Choroid plexus epithelial cell (primary cell): ENCODE measurements at places on chromosomes 2 and 18.

GRCh38 chr18:11877497-11878135 is 26.4 kb downstream of the CHMP1B start:
- no peak for DNase-seq

GRCh38 chr18:51164761-51165281 is 32.7 kb downstream of the MEX3C start:
- DNase-seq: no peak

DNA sequence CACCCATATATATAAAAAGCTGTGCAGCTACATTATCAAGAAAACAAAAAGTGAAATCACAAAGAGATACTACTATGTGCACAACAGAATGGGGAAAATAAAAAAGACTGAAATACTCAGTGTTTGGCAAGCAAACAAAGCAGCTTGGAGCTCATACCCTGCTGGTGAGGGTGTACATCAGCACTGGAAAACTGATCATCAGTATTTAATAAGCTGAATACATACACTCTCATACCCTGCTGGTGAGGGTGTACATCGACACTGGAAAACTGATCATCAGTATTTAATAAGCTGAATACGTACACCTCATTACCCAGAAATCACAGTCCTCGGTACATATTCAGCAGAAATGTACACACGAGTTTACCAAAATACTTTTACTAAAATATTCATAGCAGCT is 220.8 kb downstream of the SPP2 start:
- no peak for DNase-seq

- peak; percentile 15 for DNase-seq
Observed at GRCh38 chr18:34115409-34116081, 109.2 kb downstream of the NOL4 start.

- peak; percentile 38 for DNase-seq
Observed at GRCh38 chr2:101204400-101205115, 48.1 kb upstream of the CNOT11 start.

DNA sequence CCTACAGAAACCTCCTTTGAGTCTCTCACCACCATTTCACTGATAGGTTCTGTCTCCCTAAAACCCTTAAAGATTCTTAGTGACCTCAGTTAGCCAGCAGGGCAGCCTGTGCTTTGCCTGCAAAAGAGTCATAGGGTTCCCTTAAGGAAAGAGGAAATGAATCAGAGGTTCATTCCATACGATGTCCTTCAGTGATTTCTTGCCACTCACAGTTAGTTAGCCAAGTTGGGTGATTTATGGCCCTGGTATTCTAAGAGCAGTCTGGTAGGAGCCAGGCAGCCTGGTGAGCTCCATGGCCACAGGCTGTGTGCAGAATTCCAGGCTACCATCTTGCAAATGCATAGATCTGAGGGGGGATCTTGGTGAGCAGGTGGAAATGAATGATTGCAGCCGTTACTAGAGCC is 18.7 kb upstream of the CCBE1 start:
- peak; percentile 88 for DNase-seq

- DNase-seq: peak; percentile 37
Observed at GRCh38 chr2:66440708-66441497, 6.0 kb downstream of the MEIS1 start.

GRCh38 chr2:86785456-86785855 is 5.3 kb downstream of the CD8A start:
- DNase-seq: no peak

GRCh38 chr2:74872389-74872836 is 38.5 kb downstream of the HK2 start:
- no peak for DNase-seq

- peak; percentile 87 for DNase-seq
Observed at GRCh38 chr2:237341872-237342271, 72.1 kb downstream of the COL6A3 start.

DNA sequence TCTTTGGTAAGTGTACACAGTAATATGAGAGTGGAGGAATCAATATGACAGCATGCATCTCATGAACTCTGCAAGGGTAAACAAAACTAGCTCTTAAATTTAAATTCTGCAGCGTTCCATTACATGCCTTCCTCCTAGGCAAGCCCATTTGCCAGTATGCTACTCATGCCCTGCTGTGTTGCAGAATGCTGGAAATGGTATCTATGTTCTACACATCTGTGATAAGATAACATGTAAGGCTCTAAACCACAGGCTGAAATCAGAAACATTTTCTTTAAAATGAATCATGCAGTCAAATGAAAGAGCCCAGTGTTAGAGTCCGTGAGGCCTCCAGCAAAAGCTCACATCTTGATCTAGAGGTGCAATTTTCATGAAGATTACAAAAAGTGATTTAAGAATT is 112.8 kb upstream of the FN1 start:
- peak; percentile 84 for DNase-seq

DNA sequence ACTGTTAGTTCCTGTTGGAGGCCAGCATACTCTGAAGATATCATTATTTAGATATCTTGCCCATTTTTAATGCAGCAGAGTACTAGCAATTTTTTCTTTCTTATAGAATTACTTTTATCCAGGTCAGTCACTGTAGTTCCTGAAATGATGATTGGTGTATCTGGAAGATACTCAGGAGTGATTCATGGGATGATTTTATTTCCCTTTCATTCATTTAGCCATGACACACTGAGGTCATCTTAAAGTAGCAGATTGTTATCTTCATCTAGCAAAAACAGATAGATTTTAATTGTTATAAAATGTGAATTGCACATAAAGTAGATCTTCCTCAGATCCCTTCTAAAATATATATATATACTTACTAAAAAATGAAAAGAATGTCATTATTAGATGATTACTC is 109.1 kb downstream of the PIK3C3 start:
- DNase-seq: no peak

- no peak for DNase-seq
Observed at GRCh38 chr2:196291426-196291825, 120.0 kb upstream of the STK17B start.

GRCh38 chr2:17319090-17319489 is 199.2 kb downstream of the RAD51AP2 start:
- DNase-seq: no peak

DNA sequence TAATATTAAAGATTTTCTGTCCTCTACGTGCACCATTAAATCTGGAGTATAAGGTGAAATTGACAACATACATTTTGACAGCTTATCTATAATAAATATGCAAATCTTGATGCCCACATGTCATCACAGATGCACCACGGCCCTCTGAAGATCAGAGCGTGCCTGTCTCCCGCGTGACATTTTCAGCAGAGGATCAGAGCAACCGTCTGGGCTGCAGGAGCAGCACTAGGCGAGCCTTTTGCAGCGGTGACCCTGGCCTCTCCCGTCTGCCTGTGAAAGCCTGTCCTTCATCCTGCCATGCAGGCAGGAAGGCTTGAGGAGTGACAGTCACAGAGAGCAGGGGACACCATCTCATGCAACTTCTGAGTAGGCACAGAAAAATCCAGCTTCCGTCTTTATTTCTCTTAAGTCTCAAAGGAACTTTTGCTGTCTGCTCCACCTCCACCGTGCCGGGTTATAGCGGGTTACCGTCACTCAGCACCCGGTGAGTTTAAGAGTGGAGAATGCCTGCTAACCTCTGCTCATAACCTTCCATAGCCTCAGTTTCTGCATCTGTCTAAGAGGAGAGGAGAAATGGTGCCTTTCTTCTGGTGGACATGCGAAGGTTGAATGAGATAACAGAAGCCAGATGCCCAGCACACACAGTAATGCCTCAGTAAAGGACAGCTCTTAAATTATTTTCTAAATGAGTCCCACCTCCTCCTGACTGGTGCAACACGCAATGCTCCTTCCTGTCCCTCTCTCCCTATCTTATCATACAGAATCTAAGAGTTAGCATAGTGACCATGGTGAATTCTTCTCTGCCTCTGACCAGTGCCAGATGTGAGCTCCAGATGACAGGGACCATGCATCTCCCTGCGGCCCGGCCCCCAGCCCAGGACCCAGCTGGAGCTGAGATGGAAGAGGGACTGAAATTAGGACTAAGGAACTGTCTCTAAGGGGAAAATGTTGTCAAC is 43.8 kb downstream of the CELF4 start:
- DNase-seq: no peak

DNA sequence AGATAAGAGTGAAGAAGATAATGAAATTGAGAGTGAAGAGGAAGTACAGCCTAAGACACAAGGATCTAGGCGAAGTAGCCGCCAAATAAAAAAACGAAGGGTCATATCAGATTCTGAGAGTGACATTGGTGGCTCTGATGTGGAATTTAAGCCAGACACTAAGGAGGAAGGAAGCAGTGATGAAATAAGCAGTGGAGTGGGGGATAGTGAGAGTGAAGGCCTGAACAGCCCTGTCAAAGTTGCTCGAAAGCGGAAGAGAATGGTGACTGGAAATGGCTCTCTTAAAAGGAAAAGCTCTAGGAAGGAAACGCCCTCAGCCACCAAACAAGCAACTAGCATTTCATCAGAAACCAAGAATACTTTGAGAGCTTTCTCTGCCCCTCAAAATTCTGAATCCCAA is 15.7 kb downstream of the MSH6 start:
- DNase-seq: no peak

- no peak for DNase-seq
Observed at GRCh38 chr2:135617501-135618015, 86.3 kb downstream of the R3HDM1 start.

- DNase-seq: no peak
Observed at GRCh38 chr2:104163611-104164130, 690.2 kb upstream of the POU3F3 start.

DNA sequence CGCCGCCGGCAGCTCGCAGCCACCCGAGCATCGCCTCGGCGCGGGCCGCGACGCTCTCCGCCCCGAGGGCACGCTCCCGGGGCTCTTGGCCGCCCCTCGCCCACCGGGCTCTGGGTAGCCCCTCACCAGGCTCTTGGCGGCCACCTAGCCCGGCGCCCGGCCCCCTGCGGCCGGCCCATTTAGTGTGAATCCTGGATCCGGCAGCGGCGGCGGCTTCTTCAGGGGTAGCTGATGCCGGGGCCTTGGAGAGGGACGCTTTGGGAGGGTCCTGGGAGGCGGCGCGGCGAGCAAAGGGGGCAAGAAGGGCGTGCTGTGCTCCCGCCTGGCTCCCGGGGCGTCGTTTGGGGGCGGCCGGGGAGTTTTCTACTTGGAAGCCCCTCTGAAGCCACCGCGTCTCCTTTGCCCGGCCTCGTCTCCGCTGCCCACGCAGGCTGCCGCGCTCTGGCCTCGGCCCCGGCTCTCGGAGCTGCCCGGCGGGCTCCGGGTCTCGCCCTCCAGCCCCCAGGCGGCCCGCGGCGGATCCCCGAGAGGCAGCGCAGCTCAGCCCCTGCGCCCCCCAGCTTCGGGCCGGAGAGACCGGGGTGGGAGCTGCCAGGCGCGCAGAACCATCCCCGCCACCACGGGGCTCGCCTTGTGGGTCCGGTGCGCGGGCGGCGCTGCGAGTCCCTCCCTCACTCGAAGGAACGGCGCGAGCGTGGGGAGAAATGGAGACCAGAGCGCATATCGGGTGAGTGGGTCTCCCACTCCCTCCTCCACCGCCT is 509 bp downstream of the PIEZO2 start:
- DNase-seq: no peak

- no peak for DNase-seq
Observed at GRCh38 chr2:64410671-64411070, 43.3 kb upstream of the LGALSL start.

DNA sequence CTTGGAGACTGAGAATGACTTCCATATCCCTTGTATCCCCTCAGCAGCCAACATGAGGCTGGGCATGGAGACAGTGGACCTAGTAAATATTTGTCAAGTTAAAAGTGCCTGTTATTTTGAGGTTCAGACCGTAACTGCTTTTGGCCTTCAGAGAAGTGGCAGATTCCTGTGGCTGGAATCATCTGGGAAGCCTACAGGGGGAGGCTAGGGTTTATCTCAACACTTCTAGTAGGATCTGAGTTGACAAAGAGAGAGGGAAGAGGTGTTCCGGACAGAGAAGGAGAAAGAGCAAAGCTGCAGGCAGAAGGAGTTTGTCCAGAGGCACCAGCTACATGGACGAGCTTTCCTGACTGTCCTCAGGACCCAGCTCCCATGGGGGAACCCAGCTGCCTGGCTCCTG is 27.0 kb downstream of the SLC14A2 start:
- no peak for DNase-seq

- no peak for DNase-seq
Observed at GRCh38 chr2:123717636-123718334, 307.3 kb upstream of the CNTNAP5 start.

DNA sequence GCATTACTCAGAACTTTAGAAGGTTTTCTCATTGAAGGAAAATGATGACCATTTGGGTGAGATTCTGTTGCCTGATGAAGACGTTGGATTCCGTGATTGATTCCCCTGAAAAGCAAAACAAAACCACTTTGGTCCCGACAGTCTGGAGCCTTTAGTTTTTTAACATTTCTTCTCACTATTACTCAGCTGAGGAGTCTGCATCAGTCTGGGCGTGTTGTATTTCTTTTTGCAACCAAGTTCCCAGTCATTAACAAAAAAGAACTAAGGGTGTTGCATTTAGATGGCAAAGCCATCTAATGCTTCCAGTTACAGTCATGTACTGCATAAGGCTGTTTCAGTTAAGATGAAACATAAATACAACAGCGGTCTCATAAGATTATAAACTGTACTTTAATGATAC is 343.1 kb upstream of the CDH2 start:
- DNase-seq: no peak

- peak; percentile 55 for DNase-seq
Observed at GRCh38 chr2:146806364-146807005, 1038.3 kb upstream of the ACVR2A start.

- DNase-seq: peak; percentile 36
Observed at GRCh38 chr2:69667805-69668382, 24.4 kb upstream of the AAK1 start.

- no peak for DNase-seq
Observed at GRCh38 chr2:176577054-176577453, 307.8 kb downstream of the MTX2 start.
